ENCODE measurements at places on chromosomes 6 and 20.

DNA sequence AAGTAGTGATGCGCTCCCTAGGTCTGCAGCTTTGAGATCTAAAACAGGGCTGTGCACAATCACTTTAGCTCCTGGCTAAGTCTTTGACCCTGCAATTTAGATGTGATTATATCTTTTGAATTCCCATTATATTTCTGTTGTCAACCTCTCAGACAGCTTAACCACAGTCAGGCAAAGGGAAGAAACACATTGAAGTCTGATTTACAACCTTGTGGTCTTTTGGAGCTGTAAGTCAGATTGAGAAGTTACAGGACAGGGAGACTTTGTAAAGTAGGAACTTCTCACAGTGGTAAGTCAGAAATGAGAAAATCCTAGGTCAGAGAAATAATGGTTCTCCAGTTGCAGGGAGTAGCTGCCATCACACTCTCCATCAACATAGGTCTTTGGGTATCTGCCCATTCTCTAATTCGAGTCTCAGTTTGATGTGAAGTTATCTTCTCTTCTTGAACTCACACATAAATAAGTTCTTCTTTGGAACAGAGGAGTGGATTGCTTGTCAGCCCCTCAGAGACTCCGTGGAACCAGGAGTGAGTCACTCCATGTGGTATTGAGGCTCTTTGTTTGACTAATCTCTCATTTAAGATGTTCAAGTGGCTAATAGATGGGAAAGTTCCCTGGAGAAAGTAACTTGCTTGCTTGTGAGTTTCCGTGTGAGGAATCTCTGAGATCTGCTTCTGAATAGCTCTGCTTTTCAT lies 35.0 kb upstream of the SGK1 start:
- DNase-seq, result no peak

DNA sequence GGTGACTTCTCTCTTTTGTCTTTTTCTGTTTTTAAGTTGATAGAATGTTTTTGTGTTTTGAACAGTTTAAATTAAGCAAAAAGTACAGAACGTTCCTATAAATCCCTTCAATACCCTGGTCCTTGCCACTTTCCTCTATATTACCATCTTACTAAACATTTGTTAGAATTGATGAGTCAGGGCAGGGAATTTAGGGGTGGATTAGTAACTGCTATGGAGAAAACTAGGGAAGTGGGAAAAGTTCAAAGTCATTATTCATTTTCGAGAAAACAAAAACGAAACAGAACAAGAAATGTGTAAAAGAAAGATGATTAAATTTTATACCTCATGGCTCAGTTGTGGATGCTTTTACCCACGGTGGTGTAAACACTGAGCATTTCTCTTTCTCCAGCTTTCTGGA lies 240.4 kb upstream of the SULF2 start:
- DNase-seq, result no peak

GRCh38 chr6:139510040-139510790 lies 135.8 kb upstream of the CITED2 start:
- DNase-seq, result no peak

- no peak for DNase-seq
These were observed 63.1 kb downstream of the COL12A1 start for GRCh38 chr6:75142721-75143120.

- DNase-seq, result no peak
These were observed 4.6 kb upstream of the TBPL1 start for GRCh38 chr6:133948472-133948871.

GRCh38 chr6:36912030-36912454 lies 26.3 kb downstream of the C6orf89 start:
- peak; percentile 82 for DNase-seq

- DNase-seq, result no peak
These were observed 108.4 kb upstream of the INSM1 start for GRCh38 chr20:20259533-20259932.

DNA sequence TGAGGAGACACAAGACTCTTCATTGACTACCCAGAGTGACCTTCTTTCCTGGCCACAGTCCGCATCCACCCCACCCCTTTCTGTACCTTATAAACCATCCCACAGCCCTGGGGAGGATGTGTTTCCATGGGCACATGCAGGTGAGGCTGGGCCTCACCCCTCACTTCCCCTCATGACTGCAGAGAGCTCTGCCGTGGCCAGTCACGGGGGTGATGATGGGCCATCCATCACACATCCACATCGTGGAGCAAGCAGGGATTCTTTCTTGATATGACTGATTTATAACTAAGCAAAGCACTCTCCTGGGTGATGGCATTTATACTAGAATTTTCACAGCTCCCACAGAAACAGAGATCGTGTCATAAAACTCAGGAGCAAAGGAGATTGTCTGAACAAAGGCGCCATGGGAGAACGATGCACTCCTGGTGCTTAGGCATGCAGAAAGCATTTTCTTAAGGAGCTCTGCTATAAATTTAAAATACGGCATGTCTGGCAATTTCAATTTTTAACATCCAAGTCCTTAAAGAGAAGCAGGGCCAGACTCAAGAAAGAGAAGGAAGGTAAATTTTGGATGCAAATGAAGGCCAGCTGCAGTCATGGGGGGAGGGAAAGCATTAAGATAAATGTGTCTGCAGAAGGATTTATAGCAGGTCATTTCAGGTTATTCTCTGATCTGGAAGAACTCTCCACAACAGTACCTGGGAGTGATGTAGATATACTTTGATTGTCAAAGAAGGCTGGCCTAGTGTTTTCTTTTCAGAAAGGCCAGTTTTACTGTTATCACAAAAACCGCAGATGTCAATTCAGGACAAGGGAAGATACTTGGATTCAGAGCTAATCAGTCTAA lies 777.0 kb downstream of the C6orf118 start:
- no peak for DNase-seq

DNA sequence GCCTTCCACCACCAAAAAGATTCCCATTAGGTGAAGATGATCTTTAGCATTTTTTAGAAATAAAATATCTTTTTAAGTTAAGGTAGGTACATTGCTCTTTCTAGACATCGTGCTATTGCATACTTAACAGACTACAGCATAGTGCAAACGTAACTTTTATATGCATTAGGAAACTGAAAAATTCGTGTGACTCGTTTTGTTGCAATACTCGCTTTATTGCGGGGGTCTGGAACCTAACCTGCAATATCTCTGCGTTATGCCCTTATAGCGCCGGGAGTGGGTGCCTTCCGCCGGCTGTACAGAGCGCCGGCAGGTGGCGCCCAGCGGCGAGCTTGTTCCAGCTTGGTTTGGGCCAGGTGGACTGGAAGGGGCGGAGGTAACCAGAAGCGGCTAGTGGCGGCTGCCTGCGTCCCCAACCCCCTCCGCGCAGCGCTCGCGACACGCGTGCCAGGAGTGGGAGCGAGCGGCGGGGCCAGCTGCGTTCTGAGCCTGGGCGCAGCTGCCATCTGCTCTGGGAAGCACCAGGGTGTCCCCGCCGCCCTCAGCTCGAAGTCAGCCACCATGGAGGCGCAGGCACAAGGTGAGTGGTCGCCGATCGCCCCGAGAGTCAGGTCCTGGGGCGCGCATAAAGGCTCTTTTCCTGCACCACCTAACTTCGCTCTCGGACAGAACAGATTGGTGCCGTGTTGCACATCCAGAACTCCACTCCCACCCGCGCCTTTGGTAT lies at the start of gene TPD52L1:
TPD52L1 (plus strand) TSS at position 383 of the 727 bp plus-strand sequence; CDS start at position 562, 179 bp downstream.
- DNase-seq, result peak; percentile 87

DNA sequence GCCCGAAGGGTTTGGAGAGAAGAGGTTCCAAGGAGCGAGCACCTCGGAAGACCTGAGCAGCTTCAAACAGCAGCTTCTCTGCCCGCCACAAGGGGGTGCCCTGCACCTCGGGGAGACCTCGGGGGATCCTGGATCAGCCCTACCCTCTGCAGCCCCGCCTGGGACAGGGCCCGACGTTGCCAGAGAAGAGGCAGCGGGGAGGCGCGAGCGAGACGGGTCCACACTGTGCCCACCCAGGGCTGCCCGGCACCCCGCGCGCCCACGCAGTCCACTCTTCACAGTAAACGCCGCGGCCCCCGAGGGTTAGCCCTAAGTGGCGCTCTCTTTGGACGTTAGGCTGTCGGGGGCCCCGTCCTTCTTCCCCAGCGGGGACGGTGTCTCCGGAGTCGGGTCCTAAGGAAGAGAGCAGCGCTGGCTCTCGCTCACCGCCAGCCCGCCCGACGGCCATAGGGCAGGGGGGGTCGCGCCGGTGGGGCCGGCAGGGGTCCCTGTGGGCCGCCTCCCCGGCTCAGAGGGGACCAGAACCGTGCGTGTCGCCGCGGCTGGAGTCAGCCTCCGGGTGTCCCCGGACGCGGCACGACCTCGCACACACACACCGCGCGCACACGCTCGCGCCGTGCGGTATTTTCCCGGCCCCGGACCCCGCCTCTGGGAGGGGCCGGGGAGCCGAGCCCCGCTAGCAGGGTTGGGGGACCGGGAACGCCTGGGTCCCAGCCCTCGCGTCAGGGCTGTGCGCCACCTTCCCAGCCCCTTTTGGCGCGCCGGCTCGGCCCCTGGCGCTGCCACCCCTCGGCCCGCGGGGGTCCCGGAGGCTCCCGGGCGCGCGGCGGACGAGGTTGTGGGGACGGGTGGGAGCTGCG lies 929 bp downstream of the CDH22 start:
- DNase-seq, result peak; percentile 90

- no peak for DNase-seq
These were observed 95.3 kb downstream of the FOXO3 start for GRCh38 chr6:108655806-108656651.

- no peak for DNase-seq
These were observed 1049.8 kb upstream of the FLRT3 start for GRCh38 chr20:15387228-15387627.

DNA sequence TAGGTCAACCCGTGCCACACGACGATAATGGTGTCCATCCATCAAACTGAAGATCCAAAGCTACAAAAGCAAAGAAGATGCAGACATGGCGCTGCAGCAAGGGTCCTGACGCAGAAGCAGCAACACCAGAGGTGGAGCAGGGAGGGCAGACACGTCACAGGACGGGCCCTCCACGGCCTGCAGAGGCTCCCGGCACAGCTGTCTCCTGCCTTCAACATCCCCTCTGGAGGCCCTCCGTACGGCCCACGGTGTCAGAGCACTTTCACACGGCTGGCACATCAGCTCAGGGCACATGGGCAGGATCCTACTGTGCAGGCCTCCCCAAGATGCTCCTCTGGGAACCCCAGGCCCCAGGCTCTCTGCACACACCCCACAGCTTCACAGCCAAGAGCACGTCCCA lies 37.6 kb downstream of the WDR27 start:
- DNase-seq, result no peak

- no peak for DNase-seq
These were observed 9.3 kb upstream of the DTD1 start for GRCh38 chr20:18578581-18578980.

GRCh38 chr6:21228411-21228810 lies 365.1 kb upstream of the SOX4 start:
- no peak for DNase-seq

- DNase-seq, result no peak
These were observed 214.5 kb downstream of the TAF4 start for GRCh38 chr20:61850926-61851900.

DNA sequence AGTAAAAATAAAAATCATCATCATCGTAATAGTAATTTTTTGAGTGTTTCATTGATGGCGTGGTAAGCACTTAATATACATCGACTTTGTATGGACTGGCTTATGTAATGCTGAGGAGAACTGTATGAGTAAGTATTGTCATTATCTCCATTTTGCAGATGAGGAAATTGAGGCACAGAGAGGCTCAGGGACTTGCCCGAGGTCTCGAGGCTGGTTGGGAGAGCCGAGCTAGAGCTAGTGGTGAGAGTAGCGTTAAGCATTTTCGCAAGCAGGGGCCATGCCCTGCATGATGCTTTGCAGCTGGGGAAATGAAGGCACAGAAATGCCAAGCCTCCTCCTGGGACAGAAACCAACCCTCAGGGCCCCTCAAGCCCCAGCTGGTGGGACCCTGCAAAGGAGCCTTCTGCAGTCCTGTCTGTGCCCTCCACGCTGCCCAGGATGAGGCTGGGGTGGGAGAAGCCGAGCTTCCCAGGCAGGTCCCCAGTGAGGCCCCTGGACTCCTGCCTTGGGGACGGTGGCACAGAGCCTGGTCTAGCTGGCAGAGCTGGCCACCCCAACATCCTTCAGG lies 31.1 kb upstream of the STX16 start:
- DNase-seq, result no peak

DNA sequence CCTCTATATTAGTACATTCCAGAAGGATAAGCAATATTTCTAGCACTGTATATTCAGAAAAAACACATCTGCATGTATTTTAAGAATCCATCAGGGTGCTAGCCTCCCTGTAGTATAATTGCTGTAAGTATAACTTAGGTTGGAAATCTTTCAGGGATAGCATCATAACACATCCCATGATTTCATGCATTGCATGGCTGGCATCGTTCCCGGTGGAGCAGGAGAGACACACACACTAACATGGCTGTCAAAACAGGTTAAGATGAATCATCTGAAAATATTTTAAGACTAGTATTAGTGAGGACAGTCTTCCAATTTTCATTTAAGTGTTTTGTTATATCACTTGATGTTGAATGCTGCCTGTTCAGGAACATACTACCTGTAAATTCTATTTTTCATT lies 32.1 kb upstream of the CENPW start:
- no peak for DNase-seq

Data from activated CD4-positive, alpha-beta T cell treated with anti-CD3 and anti-CD28 coated beads, Interleukin-2, amount 10 ng/mL, durations not matched to agents 24 days and 14 days (primary cell).